CD4-positive, alpha-beta T cell treated with Interleukin-1 beta for 1 hour (primary cell): ENCODE measurements at places on chromosomes 13 and 19.

- DNase-seq: no peak
These were observed 38.1 kb downstream of the RUBCNL start for GRCh38 chr13:46348961-46349360.

DNA sequence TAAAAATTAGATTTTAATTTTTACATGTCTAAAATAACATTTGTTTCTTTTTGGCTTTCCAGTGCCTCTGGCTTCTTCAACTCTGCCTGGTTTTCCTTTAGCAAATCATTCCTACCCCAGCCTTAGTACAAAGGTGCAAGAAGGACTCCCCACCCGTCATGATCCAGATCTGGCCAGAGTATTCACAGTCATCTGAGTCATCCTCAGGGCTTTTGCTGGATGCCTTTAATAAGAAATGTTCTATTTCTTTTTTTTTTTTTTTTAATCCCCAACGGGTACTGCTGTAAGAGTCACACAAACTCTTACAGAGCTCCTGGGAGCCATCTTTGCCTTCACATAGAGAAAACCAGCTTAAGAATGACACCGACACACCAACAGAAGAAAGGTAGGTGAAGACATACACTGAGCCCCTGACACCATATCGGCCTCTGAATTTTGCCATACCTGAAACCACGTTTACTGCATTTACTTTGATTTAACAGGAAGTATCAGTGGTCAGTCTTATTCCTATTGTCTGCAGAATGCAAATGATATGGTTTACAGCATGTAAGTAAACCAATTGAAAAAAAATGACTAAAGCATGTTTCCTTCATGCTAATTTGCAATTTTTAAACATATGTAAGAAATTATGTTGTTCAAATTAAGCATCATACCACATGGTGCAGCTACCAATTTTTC lies 184.4 kb downstream of the NALCN start:
- DNase-seq: no peak

- DNase-seq: no peak
These were observed 4.5 kb downstream of the TLE6 start for GRCh38 chr19:2981898-2982297.

DNA sequence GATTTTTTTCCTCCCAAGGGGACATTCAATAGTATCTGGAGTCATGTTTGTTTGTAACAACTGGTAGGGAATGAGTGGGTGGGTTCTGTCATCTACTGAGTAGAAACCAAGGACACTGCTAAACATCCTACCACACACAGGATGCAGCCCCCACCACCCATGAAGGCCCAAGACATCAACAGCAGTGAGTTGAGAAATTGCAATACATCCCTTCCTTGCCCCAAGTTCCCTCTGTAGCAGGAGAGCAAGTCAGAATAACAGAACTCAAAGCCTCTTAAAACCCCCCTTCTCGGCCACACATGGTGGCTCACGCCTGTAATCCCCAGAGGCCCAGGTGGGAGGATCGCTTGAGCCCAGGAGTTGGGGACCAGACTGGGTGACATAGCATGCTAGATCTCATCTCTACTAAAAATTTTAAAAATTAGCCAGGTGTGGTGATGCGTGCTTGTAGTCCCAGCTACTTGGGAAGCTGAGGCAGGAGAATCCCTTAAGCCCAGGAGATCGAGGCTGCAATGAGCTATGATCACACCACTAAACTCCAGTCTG lies 2.4 kb upstream of the CYP2F1 start:
- DNase-seq: no peak

GRCh38 chr19:30719189-30719998 lies 347.2 kb downstream of the ZNF536 start:
- no peak for DNase-seq

GRCh38 chr13:110307767-110308655 lies 927 bp downstream of the COL4A2 start:
- no peak for DNase-seq
